ENCODE measurements at places on chromosomes 11 and 22.

DNA sequence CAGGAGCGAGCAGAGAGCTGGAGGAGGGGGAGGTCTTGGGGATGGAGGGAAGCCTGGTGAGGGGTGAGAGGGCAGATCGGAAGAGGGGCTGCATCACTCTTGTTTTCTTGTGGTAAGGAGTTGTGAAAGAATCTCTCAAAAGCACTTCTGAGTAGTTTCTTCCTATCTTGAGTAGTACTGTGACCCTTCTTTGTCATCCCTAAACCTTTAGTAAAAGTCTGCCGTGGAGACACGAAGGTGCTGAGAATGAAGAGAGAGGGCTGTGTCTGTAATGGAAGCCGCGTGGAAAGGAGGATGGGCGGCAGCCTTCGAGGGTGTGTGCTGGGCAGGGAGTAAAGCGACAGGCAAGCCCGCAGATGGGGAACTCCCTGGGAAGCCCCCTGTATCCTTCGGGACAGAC lies 237.8 kb downstream of the TBC1D22A start:
- ATAC-seq: no peak

DNA sequence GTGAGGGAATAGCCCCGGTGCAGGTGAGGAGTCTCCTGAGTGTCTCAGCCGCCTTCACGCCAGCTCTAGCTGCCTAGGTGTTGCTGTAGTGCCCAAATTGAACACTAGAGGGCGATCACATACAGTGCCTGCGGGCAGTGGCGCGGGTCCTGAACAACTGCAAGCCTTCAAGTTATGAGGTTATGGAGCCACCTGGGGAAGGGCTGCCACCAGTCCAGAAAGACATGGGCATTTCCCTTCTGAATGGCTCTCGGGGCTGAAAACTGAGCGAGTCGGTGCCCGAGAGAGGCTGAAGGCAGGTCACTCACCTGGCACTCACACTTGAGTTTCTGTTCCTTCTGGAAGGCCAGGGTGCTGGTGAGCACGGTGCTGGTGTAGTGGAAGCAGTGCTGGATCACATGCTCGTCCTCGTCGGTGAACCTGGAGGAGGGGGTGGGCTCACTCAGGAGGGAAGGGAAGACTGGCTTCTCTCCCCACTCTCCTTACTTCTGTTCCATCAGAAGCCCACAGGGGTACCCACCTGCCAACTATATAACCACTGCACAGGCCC lies 88.4 kb downstream of the PDE2A start:
- ATAC-seq: peak; percentile 74

DNA sequence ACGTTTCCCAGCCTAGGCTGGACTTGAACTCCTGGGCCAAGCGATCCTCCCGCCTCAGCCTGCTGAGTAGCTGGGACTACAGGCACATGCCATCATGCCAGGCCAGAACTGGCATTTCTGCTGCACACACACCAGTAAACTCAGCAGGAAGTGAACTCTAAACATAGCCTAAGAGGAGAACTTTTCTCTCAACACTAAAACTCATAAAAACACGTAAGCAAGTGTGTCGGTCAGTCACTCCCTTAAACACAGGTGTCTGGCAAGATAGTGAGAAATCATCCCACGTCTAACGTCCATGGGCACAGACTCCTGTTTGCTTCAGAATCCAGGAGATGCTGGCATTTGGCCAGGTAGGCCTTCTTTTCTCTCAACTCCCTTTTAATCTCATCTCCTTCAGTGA lies 104.8 kb downstream of the RPL27A start:
- no peak for ATAC-seq

- no peak for ATAC-seq
These were observed 76.0 kb downstream of the PACS1 start for GRCh38 chr11:66146074-66146473.

- no peak for ATAC-seq
These were observed 517.9 kb downstream of the TBC1D22A start for GRCh38 chr22:47280301-47280700.

GRCh38 chr11:78156127-78156844 lies 16.9 kb upstream of the ALG8 start:
- no peak for ATAC-seq

GRCh38 chr11:46254133-46254491 lies 23.4 kb upstream of the CREB3L1 start:
- no peak for ATAC-seq

- no peak for ATAC-seq
These were observed 19.9 kb downstream of the BID start for GRCh38 chr22:17754233-17754925.

DNA sequence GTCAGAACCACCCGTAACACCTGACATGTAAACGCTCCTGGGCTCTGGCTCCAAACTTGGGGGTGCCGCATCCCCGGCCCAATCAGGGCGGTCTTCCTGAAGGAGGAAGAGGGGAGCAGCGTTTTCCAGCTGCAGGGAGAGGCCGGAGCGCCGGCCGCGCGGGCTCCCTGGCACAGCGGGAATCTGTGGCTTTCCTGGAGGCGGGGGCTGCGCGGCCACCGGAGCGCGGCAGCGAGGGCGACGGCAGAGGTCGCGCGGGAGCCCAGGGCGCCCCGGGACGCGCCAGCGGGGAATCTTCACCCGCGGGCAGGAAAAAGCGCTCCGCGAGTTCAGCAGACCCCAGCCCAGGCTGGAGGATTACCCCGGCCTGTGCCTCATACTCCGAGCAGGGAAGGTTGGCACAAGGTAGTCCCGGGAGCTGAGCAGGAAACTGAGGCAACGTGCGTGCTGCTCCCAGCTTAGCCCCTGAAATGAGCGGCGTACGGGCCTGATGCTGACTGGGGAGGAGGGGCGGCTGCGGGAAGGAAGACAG lies 600 bp upstream of the ESAM start:
- peak; percentile 4 for ATAC-seq

- no peak for ATAC-seq
These were observed 126.2 kb downstream of the BCR start for GRCh38 chr22:23306438-23306921.

DNA sequence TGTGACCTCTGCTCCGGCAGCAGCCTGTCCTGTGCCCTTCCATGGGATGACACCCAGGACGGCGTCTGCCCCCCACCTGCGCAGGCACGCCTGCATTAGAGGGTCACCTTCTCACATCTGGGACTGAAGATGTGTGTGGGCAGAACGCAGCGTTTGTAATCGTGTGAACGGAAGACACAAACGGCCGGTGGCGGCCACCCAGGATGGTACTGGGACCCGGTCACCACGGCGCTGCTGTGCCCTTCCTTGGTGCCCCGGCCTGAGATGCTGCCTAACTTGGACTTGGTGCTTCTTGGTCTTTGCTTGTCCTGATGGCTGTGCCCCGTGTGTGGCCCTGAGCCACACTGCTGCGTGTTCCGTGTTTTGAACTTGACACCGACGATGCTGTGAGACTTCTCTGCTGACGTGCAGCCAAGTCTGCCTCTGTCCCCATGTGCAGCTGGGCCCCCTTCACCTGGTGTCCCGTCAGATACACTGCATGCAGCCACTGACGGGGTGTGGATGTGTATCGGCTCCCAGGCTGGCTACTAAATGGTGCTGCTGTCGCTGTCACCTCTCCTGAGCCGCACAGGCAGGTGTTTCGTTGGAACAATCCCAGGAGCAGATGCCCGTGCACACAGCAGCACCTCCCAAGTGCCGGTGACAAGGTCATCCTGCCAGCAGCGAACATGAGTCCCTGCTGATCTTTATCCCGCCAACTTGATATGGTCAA lies 21.4 kb downstream of the YPEL1 start:
- no peak for ATAC-seq

DNA sequence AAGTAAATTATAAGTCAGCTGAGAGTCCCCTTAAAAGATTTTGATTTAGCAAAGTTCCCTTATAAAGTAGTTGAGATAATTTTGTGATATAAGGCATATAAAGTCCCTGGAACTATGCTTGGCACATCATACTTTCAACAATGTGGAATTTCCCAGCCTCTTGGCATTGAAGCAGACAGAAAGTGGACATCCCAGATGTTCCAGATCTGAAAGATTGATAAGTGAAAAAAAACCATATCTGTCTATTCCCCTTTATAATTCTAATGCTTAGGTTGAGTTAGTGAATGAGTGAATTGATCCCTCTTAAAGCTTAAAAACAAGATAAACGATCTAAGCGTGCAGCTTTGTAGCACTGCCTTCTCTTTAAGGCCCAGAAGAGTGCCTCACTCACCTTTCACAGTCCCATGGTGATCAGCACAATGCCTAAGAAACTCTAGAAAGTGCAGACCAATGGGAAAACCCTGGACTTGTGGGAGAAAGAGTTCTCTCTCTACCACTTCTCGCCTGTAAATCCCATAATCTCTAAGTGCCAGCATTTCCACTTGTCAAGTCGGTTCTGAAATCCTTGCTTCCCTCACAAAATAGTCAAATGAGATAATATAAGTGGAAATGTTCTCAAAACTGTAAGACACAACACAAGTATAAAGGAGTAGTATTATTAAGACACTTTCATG lies 17.8 kb downstream of the FIBIN start:
- ATAC-seq: no peak

DNA sequence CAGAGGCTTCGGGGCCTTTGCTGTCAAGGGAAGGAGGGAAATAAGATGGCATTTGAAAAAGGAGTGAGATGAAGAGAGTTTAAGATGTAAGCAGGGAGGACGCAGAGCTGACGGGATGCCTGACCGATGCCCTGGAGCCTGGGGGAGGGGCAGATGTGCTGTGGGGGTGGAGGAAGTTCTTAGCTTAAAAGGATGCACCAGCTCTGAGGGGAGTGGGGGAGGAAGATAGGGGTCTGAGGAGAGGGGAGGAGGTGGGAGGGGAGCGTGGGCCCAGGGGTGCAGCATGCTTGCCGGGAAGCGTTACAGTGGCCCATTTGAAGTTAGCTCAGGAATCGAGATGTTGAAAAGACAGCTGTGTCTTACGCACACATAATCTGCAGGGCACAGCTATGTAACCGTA lies 56.3 kb downstream of the RPS6KA4 start:
- no peak for ATAC-seq

DNA sequence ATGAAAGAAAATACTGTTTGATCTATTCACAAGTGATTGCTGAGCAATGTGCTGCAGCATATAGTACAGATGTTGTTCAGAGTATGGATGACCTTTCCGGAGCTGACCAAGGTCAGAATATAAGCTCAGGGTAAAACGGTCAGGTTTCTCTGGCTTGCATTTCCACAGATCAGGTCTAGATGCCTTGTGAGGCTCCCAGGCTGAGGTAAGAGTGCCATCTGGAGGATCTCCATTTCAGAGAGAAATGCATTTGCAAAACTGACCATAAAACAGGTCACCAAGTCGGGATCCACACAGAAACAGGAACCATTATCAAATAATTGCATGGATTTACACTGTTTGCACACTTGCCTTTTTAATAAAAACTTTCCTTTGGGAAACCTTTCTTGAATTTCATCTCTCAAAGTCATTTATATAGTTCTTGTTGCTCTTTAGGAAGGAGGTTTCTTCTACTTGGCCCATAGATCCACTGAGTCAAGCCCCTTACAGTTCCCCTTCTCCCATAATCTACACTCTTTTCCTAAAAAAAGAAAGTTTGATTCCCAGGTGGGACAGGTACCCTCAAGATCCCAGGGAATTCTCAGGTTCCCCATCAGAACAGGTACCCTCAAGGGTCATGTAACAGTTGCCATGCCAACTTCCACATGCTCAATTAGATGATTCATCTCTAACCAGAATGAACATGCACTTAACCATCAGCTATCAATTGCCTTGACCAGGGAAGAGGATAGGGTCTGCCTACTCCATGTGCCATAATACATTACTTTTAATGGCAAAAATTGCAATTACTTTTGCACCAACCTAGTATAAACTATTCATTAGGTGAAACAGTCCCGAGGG lies 25.0 kb upstream of the TMPRSS5 start:
- ATAC-seq: no peak

GRCh38 chr11:29656597-29656996 lies 360.2 kb downstream of the KCNA4 start:
- ATAC-seq: no peak

- ATAC-seq: no peak
These were observed 51.6 kb downstream of the CERK start for GRCh38 chr22:46686221-46687047.

GRCh38 chr11:96384156-96384555 lies 5.6 kb downstream of the CCDC82 start:
- ATAC-seq: no peak

GRCh38 chr22:45976254-45977002 lies 534 bp downstream of the WNT7B start:
- no peak for ATAC-seq

DNA sequence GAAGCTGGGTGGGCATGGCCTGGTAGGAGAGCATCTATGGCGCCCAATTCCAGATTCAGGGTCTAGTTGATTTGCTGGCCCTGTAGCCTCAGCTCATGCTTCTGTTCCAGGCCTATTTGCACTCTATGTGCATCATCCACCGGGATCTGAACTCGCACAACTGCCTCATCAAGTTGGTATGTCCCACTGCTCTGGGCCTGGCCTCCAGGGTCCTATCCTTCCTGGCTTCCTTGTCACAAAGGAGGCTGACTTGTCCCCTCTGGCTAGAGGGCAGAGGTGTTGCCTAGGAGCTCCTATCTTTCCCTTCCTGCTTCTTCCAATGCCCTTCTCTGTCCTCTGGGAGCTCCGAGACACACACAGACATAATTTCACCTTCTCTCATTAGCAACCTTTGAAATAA lies 21.3 kb downstream of the PIK3IP1 start:
- ATAC-seq: no peak

DNA sequence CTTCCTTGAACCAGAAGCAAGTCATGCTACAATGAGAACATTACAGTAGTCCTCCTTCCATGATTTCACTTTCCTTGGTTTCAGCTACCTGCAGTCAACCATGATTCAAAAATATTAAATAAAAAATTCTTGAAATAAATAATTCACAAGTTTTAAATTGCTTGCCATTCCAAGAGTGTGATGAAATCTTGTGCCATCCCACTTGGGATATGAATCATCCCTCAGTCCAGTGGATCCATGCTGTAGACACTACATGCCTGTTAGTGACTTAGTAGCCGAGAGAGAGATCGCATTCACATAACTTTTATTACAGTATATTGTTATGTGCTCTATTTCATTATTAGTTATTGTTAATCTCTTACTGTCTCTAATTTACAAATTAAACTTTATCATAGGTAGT lies 6.0 kb downstream of the HOATZ start:
- no peak for ATAC-seq

DNA sequence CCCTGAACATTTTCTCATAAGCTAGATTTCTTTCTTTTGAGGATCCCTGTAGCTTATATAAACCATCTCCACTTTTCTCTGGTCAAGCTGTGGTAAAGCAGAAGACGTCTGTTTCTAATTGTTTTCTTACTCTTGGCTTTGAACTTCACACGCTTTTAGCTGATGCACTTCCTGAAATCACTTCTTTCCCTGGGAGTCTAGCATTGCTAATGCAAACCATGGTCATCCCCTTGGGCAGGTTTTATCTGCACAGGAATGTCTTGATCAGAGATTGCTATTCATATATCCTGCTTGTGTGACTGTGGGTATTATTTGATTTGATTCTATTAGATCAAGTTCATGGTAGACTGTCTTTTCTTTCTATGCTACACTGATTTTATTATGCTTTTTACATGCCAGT lies 199.2 kb upstream of the POU2AF2 start:
- no peak for ATAC-seq

Data from stimulated activated memory B cell treated with anti-CD40 and anti-IgM and Interleukin-4, amounts not matched to agents 10 μg/mL and 1 μg/mL and 100 μg/mL, for 72 hours (primary cell).